ENCODE measurements at places on chromosomes 7 and 10. TPM values are rescaled to one million over a fixed set of nuclear protein-coding genes. Genes with fewer than 3 reads are reported as not detected.

- no peak for DNase-seq
Observed at GRCh38 chr10:46544989-46545791, 11.3 kb downstream of the GPRIN2 start.

DNA sequence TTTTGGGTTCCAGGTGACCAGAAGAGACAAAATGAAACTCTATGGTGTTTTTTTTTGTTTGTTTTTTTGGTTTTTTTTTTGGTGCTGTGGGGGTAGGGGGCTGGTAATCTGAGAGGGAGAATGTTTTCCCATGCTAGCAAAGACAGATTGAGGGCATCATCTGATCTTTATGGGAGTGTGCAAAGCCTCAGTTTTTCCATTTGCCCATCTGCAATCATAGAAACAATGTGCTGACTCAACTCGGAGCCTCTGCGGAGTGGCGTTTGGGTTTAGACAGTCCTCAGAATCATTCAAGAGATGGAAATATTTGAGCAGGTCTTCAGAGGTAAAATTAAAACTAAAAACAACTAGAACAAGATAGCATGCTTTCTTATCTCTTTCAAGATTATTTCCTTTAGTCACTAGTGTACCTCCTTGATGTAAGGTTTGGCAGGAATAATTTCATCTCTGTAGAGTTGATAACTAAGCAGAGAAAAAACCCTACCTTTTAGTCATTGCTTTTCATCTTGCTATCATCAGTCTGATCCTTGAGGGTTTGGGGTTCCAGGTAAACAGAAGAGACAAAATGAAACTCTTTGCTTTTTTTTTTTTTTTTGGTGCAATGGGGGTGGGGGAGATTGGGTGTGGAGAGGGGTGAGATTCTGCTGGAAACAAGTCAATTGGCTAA lies 18.0 kb downstream of the CNNM2 start:
- DNase-seq: no peak

The PDE1C gene
- total RNA-seq: 3.2 TPM

The MSMB gene
- total RNA-seq: 4.0 TPM
